ENCODE measurements at places on chromosomes 11 and 22. TPM values are rescaled to one million over a fixed set of nuclear protein-coding genes. Genes with fewer than 3 reads are reported as not detected.

- no peak for DNase-seq
Observed at GRCh38 chr11:72216638-72217037, at the start of gene FOLR2. TSS of gene FOLR2 (plus strand) at chr11:72216794. CDS start at chr11:72218585, 1,791 bp downstream.

DNA sequence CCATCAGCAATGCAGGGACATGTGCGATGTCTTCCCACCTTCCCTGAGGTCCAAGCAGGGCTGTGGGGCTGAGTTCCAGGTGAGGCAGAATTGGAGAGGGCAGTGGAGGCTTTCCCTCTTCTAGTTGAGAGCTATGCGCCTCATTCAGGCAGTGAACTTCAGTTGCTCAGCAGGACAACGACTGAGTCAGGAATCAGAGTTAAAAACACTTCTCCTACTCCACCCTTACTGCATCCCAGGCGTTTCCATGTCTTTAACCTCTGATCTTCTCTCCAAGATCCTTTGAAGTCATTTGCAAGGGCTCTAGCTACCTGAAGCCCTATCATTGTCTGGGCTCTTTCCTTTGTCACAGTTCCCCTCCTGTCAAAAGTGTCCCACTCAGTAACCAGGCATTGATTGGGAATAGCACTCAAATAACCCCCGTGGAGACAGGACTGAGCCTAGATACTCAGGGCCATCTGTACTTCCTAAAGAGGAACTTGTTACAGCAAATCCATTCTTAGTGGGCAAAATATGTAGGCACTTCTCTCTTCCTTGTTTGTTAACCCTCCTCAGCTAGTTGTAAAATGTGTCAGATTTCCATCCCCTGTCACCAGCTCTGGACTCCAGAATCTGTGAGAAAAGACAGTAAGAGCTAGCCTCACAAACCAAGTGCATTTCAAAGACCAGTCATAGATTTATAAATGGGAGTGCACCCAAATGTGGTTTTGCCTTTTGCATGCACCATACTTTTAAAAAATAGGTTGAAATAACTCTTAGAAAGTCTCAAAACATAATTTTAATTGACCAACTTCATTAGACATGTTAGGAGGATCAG is 72.5 kb upstream of the MYO18B start:
- no peak for DNase-seq

SYT12 gene
- total RNA-seq = 0.18 TPM

SLC22A9 gene
- not detected for total RNA-seq

DNA sequence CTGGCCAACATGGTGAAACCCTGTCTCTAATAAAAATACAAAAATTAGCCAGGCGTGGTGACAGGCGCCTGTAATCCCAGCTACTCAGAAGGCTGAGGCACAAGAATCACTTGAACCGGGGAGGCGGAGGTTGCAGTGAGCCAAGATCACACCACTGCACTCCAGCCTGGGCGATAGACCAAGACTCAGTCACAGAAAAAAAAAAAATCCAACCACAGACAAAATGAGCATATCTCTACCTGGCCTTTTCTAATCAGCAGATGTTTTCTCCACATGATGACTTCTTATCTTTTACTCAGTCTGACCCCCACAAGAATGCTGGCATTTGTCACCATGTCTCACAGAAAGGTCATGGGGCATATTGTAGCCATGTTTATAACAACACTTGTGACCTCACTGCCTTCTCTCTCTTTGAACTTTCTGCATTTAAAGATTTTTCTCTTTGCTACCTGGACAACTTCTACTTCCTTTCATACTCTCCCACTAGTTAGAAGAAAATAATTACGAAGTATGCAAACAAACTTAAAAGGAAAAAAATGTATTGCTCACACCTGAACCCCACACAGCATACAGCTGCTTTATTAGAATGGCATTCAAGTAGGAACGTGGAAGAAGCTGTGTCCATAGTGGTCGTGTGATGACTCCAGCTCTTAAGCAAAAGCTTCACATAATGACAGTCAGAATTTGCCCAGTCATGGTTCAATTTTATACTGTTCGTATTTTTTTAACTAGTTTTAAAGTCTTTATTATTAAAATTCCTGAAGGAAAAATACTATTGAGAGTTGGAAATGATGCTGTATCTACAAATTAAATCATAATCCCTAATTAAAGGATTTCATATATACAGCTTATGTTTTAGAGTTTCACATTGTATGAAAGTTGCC is 65.4 kb downstream of the ZC3H12C start:
- no peak for DNase-seq

CECR2 gene
- total RNA-seq = 1.2 TPM

DNA sequence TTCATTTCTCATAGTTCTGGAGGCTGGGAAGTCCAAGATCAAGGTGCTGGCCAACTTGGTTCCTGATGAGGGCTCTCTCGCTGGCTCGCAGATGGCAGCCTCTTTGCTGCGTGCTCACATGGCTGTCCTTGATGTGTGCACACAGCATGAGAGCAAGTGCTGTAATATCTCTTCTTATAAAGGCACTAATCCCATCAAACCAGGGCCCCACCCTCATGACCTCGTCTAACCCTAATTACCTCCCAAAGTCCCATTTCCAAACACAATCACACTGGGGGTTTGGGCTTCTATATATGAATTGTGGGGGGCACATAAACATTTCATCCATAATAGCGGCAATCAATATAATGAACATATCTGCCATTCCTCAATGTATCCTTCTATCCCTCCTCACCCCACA is 1062.1 kb downstream of the BRD1 start:
- DNase-seq = no peak

DNA sequence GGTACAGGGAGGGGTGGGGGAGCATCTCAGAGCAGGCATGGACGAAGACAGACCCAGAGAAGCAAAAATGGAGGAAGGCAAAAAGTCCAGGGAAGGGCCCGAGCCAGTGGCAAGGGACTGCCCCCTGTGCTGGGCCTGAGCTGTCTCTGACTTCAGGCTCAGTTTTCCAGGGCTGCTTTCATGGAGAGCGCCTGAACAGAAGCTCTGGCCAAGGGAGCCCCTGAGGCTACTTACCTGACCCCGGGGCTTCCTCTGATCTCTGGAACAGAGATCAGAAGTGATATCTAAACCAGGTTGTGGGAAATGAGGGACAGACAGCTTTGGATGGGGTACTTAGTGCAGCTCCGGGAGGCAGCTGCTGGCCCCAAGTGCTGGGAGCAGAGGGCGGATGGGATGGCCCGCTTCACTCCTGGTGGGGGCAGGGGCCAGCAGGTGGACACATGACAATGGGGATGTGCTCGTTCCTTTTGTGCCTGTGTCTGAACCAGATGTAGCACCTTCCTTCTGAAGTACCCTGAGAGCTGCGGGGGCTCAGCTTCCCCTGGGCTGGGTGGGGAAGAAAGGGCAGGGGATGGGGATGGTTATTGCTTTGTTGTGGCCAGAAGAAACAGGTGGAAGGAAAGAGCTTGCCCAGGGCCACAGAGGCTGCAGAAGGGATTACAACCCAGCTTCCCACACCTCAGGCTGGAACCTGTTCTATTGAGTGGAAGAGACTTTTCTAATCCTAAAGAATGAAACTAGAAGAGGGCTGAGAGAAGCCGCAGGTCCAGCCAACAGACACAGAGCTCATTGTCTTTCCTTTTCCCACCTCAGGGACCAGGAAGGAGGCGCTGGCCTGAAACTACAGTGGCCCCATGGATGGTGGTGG is 5.7 kb downstream of the LRRC10B start:
- DNase-seq = no peak

HTR3B gene
- total RNA-seq = not detected

LRRC10B gene
- total RNA-seq = 0.18 TPM

DNA sequence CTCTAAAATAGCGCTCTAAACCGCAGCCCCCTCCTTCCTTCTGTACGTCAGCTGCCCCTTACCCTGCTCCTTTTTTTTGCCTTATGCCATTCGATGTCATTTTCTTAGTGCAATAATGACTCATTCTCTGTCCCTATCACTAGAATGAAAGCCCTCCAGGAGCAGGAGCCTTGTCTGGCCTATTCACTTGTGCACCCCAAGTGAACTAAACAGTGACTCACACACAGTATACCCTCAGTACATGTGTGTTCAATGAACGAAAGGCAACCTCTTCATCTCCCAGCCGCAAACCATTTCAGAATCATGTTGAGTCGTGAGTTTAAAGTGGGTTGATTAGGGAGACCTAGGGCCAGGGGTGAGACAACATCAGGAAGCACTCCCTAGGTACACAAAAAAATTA is 50.7 kb upstream of the SPATA19 start:
- no peak for DNase-seq

DNA sequence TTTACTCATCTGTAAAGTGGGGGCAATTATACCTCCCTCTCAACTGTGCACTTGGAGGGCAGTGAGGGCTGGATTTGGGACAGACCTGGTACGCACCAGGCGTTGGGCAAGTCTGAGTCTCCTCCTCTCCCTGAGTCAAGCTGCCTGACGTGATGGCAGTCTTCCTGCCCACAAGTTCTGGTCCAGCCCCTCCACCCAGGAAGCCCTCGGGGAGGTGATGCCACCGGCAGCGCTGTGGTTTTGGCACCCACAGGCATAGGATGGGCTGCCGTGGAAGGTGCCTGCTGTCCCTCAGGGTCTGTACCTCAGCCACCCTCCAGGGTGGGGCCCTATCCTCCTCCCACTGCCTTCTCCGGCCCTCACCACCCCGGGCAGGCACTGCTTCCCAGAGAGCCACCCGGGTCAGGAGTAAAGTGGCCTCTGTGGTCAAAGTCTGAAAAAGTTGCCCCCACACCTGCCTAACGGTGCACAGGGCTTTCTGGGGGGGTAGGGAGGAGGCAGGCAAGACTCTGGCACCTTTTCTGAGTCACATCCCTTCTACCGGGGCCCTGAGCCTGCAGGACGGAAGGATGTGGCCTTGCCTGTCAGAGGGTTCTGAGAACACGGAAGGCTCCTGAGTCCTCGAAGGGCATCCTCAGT is 6.5 kb upstream of the APOBEC3H start:
- DNase-seq = no peak

VSIG2 gene
- total RNA-seq = not detected

GRCh38 chr11:44988981-44989635 is 38.4 kb upstream of the TP53I11 start:
- DNase-seq = no peak

DNA sequence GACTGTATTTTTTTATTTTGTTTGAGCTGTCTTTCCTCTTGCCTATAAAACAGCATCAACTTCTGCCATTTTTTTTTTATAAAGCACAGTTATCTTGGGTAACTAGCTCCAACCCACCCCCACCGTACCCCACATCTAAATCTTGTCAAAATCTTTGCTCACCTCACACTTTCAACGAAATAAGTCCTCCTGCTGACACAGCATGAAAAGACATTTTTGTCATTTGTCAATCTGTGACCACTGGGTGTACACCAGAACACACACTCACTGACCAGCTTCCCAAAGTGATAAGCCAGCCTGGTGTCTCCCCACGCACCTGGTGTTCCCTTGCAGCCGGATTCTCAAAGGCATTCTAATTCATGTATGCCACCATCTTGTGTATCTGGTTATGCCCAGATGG is 1.7 kb upstream of the TECTA start:
- DNase-seq = no peak

CASP12 gene
- 1.0 TPM for total RNA-seq

TSPAN32 gene
- not detected for total RNA-seq

DNA sequence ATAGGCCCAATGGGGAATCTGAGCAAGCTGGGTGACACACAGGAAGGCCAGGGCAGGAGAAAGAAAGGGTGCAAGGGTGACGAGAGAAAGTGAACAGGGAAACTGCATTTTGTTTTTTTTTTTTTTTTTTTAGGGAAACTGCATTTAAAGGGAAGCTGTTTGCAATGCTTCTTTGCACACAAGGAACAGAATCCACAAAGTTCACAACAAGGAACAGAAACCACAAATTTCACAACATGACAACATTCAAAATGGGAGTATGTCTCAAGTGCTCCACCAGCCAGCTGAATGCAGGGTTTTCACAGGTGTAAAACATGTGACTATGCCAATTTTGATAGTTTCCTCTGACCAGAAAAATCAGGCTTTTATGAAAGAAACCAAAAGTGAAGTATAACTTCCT is 6.8 kb upstream of the PLAAT3 start:
- DNase-seq = no peak

GRCh38 chr11:48683226-48683720 is 194.7 kb downstream of the OR4A47 start:
- no peak for DNase-seq

GRCh38 chr11:38460429-38460828 is 1862.4 kb upstream of the RAG2 start:
- no peak for DNase-seq

DNA sequence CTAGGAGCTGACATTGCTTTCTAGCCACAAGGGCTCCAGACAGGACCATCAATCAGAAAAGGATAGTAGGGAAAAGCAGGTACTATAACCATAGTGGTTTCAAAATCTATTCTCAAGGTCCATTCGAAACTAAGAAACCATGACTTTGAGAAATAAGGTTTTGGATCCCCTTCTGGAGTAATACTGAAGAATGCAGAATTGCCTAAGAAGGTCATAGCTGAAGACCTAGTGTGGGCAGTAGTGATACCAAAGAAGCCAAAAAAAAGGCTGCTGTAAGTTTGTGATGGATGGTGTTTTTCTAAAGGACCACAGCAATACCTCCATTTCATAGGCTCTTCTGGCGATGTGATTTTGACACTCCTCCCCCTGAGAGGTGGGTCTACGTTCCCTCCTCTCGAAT is 163.1 kb downstream of the MAML2 start:
- DNase-seq = no peak

DNA sequence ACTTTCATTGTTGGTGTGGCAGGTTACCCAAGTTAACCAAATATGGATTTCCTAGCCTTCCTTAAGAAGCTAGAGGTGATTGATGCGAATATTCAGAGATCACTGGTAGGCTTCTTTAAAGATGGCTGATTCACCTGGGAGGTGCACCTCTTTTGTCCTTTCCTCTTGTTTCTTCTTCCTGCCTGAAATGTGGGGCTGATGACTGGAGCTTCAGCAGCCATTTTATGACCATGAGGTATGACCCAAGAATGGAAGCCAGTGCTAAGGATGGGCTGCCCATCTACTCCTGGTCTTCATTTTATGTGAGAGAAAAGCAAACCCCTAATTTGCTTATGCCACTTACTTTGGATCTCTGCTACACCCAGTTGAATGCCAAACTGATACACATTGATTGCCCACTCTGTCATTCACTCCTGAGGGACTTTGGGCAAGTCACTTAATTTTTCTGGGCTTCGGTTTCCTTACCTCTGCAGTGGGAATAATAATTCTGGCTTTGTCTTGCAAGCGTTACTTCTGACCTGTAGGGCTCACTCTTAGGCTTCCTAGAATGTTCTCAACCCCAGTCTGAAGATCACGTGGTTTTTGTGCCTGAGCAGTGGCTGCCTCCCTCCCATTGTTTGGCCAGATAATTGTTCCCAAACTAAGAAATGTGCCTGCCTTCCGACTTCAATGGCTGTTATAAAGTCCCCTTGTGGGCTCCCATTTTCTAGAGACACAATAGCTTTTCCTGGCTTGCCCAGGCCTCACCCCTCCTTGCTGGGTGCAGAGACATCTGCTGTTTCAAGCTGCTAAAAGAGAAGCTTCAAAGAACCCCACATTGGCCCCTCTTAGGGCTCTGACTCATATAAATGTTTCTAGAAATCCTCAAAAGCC is 243.1 kb downstream of the ST3GAL4 start:
- DNase-seq = no peak

- DNase-seq = no peak
Observed at GRCh38 chr22:39518144-39518786, 2.1 kb upstream of the ATF4 start.
